ENCODE measurements at places on chromosomes 11 and 22. TPM values are rescaled to one million over a fixed set of nuclear protein-coding genes. Genes with fewer than 3 reads are reported as not detected.

CBX6 gene
- 57.4 TPM for total RNA-seq

DNA sequence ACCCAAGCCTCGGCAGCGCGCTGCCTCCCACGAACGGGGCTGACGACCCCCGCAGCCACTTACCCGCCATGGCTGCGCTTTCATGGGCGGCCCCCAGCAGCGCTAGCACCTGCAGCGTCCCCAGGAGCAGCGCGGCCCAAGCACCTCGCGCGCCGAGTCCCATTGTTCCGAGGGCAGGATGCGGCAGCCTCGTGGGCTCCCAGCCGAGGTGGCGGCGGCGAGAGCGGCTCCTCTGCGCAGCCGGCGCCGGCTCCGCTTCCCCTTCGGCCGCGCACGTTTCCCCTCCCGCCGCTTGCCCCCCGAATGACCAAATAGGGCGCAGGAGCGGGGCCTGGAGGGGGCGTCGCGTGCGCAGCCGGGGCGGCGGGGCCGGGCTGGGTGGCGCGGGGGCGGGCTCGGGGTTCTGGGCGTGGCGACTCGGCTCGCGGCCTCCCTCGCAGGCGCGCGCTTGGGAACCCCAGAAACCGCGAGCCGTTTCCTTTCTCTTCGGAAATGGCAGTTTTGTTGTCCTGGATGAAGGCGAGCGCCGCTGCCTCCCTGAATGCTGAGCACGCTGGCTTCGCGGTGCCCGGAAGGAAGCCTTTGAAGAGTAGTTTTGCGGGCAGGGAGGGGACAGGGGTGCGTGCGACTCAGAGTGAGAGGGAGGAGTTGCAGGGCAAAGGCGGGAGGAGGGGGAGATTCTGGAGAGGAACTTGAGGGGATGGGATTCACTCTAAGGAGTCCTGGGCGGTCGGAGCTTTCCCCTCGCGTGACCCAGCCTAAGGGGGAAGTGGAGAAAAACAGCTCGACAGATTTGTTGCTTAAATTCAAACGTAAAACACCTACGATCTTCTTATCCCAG, at the start of gene TMEM123:
TMEM123 (minus strand) TSS at position 305 of the 841 bp plus-strand sequence; CDS start at position 163, 142 bp downstream.
- DNase-seq = peak; percentile 93

BAIAP2L2 gene
- 1.8 TPM for total RNA-seq

- no peak for DNase-seq
Observed at GRCh38 chr22:20748731-20749428, 25.0 kb upstream of the SERPIND1 start.

KCNJ4 gene
- total RNA-seq = not detected
